ENCODE measurements at places on chromosomes 13 and 19. TPM values are rescaled to one million over a fixed set of nuclear protein-coding genes. Genes with fewer than 3 reads are reported as not detected.

DNA sequence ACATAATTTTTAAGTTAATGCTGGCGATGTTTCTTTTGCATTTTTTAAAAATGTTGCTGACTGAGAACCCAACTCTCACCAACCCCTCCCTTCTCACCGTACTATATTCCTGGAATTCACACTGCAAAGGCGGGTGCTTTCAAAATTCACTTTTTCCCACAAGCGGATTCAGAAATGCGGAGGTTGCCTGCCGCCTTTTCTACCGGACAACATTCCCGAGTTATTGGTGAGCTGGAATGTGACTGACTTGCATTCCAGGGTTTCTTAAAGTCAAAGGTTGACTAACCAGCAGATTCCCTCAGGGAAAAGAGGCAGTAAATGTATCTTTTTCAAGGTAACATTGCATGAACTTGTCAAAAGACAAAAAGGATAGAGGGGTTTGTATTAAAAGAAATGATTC lies 113.3 kb downstream of the RAB20 start:
- peaks cover 7% of the 10 kb centered on the region for H3K4me1 ChIP-seq
- no peak overlapping the region for H3K27ac ChIP-seq
- H3K27me3 ChIP-seq, result peaks cover 46% of the 10 kb centered on the region
- no peak for DNase-seq
- H3K4me3 ChIP-seq, result no peak overlapping the region

- H3K36me3 ChIP-seq, result no peaks in the 10 kb centered on the region
- no peak for DNase-seq
- no peaks in the 10 kb centered on the region for H3K27me3 ChIP-seq
- H3K4me3 ChIP-seq, result no peak overlapping the region
- H3K27ac ChIP-seq, result no peak overlapping the region
These were observed 605.7 kb downstream of the FGF9 start for GRCh38 chr13:22276616-22277015.

DNA sequence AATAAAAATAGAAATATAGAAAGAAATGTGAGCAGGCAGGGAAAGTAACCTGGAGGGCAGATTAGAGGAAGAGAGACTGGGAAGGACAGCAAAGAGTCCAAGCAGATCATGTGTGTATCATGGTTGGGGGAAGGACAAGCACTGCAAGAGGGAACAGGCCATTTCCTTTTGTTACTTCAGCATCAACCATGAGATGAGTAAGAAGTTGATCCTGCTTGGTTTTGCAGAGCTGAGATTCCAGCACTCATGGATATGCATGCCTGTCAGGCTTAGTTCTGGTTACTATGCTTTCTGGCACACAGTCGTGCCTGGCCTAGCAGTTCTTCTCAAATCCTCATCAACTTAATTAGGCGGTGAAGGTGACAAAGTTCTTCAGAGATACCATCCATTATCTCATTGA lies 18.1 kb downstream of the NALCN start:
- no peaks in the 10 kb centered on the region for H3K36me3 ChIP-seq
- no peaks in the 10 kb centered on the region for H3K4me1 ChIP-seq

- no peaks in the 10 kb centered on the region for H3K27me3 ChIP-seq
- H3K36me3 ChIP-seq, result peaks cover 1% of the 10 kb centered on the region
- peak overlapping the region; percentile 61 for H3K27ac ChIP-seq
- H3K4me3 ChIP-seq, result no peak overlapping the region
These were observed 1.5 kb upstream of the WDR18 start for GRCh38 chr19:982567-983170.

DNA sequence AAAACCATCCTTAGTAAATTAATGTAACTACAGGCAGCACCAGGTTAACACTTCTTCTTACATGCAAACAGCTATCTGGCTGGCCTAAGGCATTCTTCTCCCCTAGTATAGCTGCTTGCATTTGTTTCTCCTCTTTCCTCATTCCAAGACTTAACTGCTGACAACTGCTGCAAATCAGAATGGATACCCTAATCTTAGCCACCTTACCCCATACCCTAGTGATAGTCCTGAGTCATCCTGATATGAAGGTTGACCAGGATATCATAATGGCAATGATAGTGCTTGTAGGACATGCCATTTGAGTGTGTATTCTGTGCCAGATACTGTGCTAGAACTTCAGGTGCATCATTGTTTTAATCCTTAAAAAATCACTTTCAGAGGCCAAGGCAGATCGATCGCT lies 138.2 kb upstream of the MAB21L1 start:
- H3K27ac ChIP-seq, result no peak overlapping the region
- no peaks in the 10 kb centered on the region for H3K4me1 ChIP-seq
- no peak for DNase-seq
- no peaks in the 10 kb centered on the region for H3K27me3 ChIP-seq

DNA sequence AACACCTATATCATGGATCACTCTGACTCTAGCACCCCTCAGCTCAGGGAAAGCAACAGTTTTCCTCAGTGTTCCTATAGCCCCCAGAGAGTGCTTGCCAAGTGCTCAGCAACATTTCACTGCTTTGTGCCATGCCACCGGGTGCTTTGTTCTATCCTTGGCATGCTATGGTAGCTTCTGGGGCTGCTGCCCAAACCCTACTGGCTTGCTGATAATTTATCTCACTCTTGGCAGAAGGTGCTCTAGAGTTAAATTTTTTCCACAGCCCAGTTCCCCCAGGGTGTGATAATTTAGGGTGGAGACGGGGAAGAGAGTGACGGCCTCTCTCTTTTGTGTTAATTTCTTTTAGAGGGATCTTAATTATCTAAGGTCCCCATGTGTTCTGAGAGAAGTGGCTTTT lies 12.6 kb upstream of the CSNK1A1L start:
- H3K4me1 ChIP-seq, result no peaks in the 10 kb centered on the region
- H3K36me3 ChIP-seq, result no peaks in the 10 kb centered on the region
- peaks cover 10% of the 10 kb centered on the region for H3K27me3 ChIP-seq
- DNase-seq, result no peak

- DNase-seq, result no peak
- H3K4me1 ChIP-seq, result no peaks in the 10 kb centered on the region
- no peak overlapping the region for H3K4me3 ChIP-seq
- no peak overlapping the region for H3K27ac ChIP-seq
- no peaks in the 10 kb centered on the region for H3K27me3 ChIP-seq
- no peaks in the 10 kb centered on the region for H3K36me3 ChIP-seq
These were observed 137.2 kb upstream of the DACH1 start for GRCh38 chr13:72004246-72004645.

DNA sequence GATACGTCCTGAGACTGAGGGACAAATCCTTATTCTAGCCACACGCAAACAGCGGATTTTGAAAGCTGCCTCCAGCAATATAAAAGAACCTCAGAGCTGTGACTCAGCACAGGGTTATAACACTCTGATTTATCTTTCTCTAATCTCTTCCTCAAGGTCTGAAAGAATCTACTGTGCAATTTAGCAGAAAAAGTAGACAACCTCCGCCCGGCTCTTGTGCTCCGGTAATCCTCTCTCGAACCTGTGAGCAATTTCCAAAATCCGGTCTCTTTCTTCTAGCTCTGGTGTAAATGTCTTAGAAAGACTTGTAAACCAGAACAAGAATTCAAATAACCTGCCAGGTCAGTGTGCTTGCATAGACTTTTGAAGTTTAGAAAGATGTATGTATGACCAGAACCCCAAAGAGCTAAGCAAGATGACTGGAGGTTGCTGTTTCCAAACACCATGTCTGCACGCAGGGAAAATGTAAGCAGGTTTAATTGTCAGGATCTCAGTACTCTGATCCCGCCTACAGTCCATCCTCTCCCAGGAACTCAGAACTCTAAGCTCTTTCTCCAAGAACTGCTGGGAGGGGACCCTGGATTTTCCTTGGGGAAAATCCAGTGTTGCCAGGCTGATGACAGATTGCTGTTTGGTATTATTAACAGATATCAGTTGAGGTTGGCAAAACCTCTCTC lies 338.1 kb downstream of the RFC3 start:
- H3K27ac ChIP-seq, result peak overlapping the region; percentile 72
- H3K36me3 ChIP-seq, result peaks cover 2% of the 10 kb centered on the region
- DNase-seq, result no peak
- no peak overlapping the region for H3K4me3 ChIP-seq
- peaks cover 25% of the 10 kb centered on the region for H3K4me1 ChIP-seq
- peaks cover 21% of the 10 kb centered on the region for H3K27me3 ChIP-seq

DNA sequence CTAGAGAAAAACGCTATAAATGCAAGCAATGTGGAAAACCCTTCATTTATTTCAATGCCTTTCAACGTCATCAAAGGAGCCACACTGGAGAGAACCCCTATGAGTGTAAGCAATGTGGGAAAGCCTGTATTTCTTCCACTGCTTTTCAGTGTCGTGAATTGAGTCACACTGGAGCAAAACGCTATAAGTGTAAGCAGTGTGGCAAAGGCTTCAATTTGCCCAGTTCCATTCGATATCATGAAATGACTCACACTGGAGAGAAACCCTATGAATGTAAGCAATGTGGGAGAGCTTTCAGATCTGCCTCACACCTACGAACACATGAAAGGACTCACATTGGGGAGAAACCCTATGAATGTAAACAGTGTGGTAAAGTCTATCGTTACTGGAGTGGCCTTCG lies 27.4 kb downstream of the ZNF20 start:
- no peaks in the 10 kb centered on the region for H3K27me3 ChIP-seq
- no peak for DNase-seq
- H3K4me3 ChIP-seq, result no peak overlapping the region
- H3K4me1 ChIP-seq, result peaks cover 2% of the 10 kb centered on the region
- no peak overlapping the region for H3K27ac ChIP-seq

- H3K36me3 ChIP-seq, result no peaks in the 10 kb centered on the region
- no peak overlapping the region for H3K27ac ChIP-seq
- no peak overlapping the region for H3K4me3 ChIP-seq
- H3K27me3 ChIP-seq, result peaks cover 19% of the 10 kb centered on the region
These were observed 30.7 kb upstream of the ALOX5AP start for GRCh38 chr13:30704596-30704995.

- no peak for DNase-seq
- peaks cover 29% of the 10 kb centered on the region for H3K27me3 ChIP-seq
- peak overlapping the region; percentile 81 for H3K27ac ChIP-seq
- no peaks in the 10 kb centered on the region for H3K36me3 ChIP-seq
- peaks cover 17% of the 10 kb centered on the region for H3K4me1 ChIP-seq
- H3K4me3 ChIP-seq, result peak overlapping the region; percentile 56
These were observed 5.7 kb upstream of the SHKBP1 start for GRCh38 chr19:40571005-40571318.

- no peaks in the 10 kb centered on the region for H3K4me1 ChIP-seq
- no peak for DNase-seq
- no peak overlapping the region for H3K4me3 ChIP-seq
- no peaks in the 10 kb centered on the region for H3K27me3 ChIP-seq
- no peaks in the 10 kb centered on the region for H3K36me3 ChIP-seq
These were observed 156.1 kb downstream of the MTUS2 start for GRCh38 chr13:28976195-28976594.

DNA sequence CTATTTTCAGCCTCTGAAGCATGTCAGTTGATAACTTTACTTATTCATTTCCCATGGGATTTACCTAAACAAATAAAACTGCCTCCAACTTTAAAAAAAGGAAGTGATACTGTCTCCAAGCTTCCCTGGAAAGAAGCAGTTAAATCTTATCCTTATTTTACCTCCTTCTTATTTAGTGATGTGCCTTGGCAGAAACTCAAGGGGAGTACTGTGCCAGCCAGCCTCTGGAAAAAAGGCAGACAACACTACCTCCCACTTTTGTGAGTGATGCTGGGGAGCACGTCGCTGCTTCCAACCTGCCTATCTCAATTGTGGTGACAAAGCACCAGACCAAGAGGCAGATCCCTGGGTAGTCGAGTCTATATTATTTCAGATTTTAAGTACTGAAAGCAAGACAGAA lies 765.6 kb downstream of the DIAPH3 start:
- H3K27me3 ChIP-seq, result peaks cover 5% of the 10 kb centered on the region
- H3K36me3 ChIP-seq, result no peaks in the 10 kb centered on the region
- no peak overlapping the region for H3K27ac ChIP-seq

DNA sequence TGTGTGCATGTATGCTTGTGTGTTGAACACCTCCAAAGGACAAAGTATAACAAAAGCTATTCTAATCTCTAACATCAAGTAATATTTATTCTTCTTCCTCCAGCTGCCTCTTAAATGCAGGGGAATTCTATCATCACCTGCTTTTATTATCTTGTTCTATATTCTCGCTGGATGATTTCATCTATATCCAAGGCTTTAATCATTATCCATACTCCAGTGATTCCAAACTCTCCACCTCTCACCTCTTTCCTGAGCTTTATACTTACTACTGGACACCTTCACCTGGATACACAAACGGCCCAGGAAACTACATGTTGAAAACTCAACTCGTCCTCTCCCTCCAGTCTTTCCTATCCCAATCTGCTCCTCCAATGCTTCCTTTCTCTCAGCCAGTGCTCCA lies 418.6 kb downstream of the KLF5 start:
- H3K36me3 ChIP-seq, result no peaks in the 10 kb centered on the region
- no peak overlapping the region for H3K27ac ChIP-seq
- H3K4me1 ChIP-seq, result no peaks in the 10 kb centered on the region

GRCh38 chr19:33602576-33603204 lies 19.1 kb upstream of the CHST8 start:
- no peaks in the 10 kb centered on the region for H3K4me1 ChIP-seq
- no peak overlapping the region for H3K27ac ChIP-seq
- peaks cover 3% of the 10 kb centered on the region for H3K27me3 ChIP-seq
- DNase-seq, result no peak
- H3K4me3 ChIP-seq, result no peak overlapping the region

DNA sequence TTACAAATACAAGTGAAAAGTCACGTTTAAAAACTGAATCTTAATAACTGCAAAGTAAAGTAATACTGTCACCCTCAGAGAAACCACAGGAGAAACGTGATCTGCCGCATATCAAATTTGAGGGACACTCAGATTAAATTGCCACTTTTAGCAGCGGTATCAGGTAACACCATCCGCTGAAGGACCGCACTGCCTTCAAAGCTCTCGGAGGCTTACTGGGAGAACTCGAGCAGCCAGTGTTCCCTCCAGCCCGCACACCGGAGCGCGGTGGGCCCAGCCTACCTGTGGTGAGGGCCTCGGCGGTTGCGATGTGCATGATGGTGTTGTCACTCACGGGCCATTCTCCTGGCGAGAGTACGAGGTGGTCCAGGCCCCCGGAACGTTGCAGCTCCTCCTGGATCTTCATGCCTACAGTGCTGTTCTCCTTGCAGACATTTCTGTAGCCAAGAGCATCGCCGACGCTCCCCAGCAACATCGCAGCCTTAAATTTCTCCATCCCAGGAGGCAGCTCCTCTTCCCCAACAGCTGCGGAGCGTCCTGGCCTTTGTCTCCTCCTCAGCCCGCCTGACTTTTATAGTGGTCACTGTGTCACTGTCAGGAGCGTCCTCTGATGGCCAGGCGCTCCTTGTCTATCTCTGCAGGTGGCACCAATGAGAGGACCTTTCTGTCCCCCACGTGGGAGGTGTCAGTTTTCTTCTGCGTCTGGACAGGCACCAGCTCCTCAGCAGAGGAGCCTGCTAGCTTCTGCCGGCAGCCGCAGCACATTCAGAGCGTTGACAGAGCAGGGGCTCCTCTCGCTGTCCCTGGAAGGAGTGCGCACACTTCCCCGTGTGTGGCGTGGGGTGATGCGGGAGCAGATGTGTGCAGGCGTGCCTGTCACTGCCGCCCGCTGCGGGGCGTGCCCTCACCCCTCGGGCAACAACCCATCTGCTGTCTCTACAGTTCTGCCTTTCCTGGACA lies at the start of gene ADPRHL1:
ADPRHL1 (minus strand) TSS at position 547 of the 960 bp plus-strand sequence; CDS start at position 496, 51 bp downstream.
- H3K4me1 ChIP-seq, result no peaks in the 10 kb centered on the region
- H3K4me3 ChIP-seq, result no peak within 1 kb of the TSS
- no peak within 1 kb of the TSS for H3K27ac ChIP-seq
- DNase-seq, result peak; percentile 22
- H3K27me3 ChIP-seq, result no peaks in the 10 kb centered on the region

- no peaks in the 10 kb centered on the region for H3K27me3 ChIP-seq
- peaks cover 39% of the 10 kb centered on the region for H3K4me1 ChIP-seq
- no peak overlapping the region for H3K4me3 ChIP-seq
- DNase-seq, result no peak
- peaks cover 75% of the 10 kb centered on the region for H3K36me3 ChIP-seq
These were observed 19.0 kb upstream of the S1PR4 start for GRCh38 chr19:3159565-3159964.

Gene ACP7
- not detected for total RNA-seq

Gene BIVM
- 42.3 TPM for total RNA-seq

Gene ZNF780A
- 19.0 TPM for total RNA-seq

Gene PCDH17
- total RNA-seq, result not detected

Gene WDR88
- total RNA-seq, result not detected

Gene GPR180
- 7.5 TPM for total RNA-seq

Gene SIGLECL1
- not detected for total RNA-seq

Gene FPR1
- total RNA-seq, result not detected
